ENCODE measurements at places on chromosomes 13 and 19.

DNA sequence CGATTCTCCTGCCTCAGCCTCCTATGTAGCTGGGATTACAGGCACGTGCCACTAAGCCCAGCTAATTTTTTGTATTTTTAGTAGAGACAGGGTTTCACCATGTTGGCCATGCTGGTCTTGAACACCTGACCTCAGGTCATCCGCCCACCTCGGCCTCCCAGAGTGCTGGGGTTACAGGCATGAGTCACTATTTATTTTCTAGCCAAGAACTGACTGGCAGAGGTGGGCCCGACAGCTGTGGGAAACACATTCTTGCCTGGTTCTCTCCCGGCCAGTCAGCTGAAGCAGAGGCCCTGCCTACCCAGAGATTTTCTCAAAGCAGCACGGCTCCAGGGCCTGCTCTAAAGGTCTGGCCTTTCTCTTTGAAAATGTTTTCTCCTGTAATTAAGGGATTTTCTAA, 108.0 kb downstream of the KCTD15 start:
- DNase-seq = no peak

DNA sequence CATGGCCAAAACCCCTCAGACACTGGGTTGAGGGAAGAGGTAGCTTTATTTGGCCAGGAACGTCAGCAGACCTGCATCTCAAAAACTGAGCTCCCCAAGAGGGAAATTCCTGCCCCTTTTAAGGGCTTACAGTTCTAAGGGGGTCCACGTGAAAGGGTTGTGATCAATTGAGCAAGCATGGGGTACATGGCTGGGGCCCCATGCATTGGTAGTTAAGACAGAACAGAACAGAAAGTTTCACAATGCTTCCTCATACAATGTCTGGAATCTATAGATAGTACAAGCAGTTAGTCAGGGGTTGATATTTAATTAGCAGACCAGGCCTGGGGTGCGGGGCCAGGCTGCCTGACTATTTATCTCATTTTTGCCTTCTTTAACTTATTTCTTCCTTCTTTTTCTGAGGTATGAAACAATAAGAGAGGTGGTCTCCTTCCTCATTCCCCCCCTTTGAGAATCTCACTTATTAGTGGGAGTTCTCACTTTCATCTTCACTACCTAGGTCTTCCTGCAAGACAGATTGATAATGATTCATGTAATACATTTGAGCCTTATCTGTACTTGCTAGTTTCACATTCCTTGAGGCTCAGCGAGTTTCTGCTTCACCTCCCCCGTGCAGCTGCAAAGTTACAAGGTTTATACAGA, 84.8 kb downstream of the SLC25A15 start:
- no peak for DNase-seq

- no peak for DNase-seq
Measured at GRCh38 chr13:28306325-28306724, 168.0 kb downstream of the PAN3 start.

- DNase-seq = no peak
Measured at GRCh38 chr13:48892053-48892687, 83.5 kb upstream of the FNDC3A start.

GRCh38 chr13:48186722-48187121, 46.3 kb upstream of the ITM2B start:
- DNase-seq = no peak

DNA sequence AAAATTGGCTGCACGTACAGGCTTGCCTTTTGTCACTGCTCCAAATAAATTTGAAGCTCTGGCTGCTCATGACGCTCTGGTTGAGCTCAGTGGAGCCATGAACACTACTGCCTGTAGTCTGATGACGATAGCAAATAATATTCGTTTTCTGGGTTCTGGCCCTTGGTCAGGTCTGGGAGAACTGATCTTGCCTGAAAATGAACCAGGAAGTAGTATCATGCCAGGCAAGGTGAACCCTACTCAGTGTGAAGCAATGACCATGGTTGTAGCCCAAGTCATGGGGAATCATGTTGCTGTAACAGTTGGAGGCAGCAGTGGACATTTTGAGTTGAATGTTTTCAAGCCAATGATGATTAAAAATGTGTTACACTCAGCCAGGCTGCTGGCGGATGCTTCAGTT, 16.1 kb upstream of the AKAP11 start:
- no peak for DNase-seq

GRCh38 chr13:71863254-71863865, 3.6 kb downstream of the DACH1 start:
- no peak for DNase-seq

GRCh38 chr19:31499281-31500196, 150.3 kb upstream of the TSHZ3 start:
- DNase-seq = no peak

- DNase-seq = no peak
Measured at GRCh38 chr13:74229242-74229641, 95.0 kb upstream of the KLF12 start.

- no peak for DNase-seq
Measured at GRCh38 chr13:43003010-43003409, 11.0 kb upstream of the EPSTI1 start.

DNA sequence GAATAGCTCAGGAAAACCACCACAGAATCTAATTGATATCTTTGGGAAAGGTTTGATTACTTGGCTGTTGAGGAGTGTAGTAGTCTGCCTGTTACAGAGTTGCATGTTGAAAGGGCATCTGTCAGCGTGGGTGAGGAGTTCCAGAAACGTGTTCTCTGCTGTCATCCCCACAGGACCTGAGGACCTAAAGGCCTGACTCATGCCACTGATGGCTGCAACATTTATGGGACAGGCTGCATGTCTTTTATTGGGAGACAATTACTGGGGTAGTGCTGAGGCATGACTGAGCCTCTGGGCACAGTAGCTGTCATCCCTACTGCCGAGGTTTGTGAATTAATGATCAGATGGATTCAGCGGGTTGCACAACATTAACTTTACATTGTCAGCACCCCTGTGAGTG, 525.9 kb downstream of the GPC6 start:
- DNase-seq = no peak

DNA sequence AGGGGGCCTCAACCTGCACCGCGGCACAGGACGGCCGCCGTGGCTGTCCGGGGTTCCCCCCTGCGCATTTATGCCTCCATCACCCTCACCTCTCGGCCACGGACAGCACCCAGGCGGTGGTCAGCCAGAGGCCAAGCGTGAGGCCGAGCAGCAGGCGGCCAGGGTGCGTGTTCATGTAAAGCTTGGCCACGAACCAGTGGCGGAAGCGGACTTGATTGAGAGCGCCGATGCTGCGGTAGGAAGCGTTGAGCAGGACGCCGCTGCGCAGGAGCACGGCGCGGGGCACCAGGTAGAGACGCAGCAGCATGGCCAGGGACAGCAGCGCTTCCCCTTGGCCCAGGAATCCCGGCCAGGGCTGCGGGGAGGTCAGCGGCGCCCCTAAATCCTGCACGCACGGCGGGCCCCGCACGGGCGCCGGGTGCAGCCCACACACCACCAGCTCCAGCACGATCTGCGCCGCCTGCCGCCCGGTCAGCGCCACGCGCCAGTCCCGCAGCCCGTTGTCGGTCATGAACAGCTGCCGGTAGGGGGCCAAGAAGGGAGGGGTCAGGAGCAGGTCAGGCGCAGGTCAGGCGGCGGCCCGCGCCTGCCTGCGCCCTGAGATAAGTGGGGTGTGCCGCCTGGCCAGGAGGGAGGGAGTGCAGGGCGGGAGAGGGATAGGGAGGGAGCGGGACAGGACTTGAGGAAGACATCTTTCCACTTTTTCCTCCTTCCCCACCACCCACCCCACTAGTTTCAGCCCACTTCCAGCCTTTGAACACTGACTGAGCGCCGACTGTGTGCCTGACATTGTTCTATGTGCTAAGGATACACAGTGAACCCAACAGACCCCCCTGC, 6.5 kb downstream of the KCNN4 start:
- no peak for DNase-seq

DNA sequence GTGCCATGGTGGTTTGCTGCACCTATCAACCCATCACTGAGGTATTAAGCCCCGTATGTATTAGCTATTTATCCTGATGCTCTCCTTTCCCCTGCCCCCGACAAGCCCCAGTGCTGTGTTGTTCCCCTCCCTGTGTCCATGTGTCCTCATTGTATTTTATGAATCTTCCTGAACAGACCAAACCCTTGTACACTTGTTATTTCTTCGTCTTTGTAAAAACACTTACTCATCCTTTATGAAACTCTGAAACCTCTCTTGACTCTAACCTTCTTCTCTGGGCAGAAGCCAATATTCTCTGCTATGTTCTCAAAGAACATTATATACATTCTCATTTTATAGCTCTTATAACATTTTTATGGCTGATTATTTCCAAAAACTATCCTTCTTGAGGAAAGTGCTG, 746.9 kb downstream of the EFNB2 start:
- no peak for DNase-seq

GRCh38 chr13:41548910-41549309, 91.6 kb downstream of the RGCC start:
- no peak for DNase-seq

- no peak for DNase-seq
Measured at GRCh38 chr13:112971288-112971643, 2.3 kb downstream of the MCF2L start.

GRCh38 chr13:23859455-23859854, 29.7 kb downstream of the MIPEP start:
- no peak for DNase-seq

GRCh38 chr19:50843701-50844221, 10.4 kb upstream of the KLK15 start:
- no peak for DNase-seq

DNA sequence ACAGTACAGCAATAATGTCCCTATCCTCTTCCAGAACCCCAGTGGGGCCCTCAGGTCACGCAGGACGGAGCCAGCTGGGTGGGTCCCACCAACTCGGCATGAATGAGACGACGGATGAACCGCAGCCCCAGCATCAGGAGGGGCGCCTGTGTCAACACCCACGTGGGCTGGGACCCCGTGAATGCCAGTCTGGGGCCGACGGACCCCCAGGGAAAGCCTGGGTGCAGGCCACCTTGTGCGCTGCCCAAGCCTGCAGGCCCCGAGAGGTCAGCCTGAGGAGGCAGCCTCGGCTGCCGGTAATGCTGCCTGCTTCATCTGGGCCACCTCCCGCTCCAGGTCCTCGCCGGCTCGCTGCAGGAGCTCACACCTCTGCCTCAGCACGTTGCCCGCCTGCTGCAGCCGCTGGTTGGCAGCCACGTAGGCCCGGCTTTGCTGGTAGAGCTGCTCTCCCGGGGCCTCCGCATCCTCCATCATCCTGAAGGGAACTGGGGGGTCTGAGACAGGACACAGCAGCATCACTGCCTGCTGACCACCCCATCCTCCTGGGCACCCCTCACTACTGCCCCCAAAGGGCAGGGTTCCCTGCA, 4.2 kb downstream of the C19orf25 start:
- no peak for DNase-seq

- no peak for DNase-seq
Measured at GRCh38 chr13:110150384-110151101, 156.4 kb downstream of the COL4A1 start.

DNA sequence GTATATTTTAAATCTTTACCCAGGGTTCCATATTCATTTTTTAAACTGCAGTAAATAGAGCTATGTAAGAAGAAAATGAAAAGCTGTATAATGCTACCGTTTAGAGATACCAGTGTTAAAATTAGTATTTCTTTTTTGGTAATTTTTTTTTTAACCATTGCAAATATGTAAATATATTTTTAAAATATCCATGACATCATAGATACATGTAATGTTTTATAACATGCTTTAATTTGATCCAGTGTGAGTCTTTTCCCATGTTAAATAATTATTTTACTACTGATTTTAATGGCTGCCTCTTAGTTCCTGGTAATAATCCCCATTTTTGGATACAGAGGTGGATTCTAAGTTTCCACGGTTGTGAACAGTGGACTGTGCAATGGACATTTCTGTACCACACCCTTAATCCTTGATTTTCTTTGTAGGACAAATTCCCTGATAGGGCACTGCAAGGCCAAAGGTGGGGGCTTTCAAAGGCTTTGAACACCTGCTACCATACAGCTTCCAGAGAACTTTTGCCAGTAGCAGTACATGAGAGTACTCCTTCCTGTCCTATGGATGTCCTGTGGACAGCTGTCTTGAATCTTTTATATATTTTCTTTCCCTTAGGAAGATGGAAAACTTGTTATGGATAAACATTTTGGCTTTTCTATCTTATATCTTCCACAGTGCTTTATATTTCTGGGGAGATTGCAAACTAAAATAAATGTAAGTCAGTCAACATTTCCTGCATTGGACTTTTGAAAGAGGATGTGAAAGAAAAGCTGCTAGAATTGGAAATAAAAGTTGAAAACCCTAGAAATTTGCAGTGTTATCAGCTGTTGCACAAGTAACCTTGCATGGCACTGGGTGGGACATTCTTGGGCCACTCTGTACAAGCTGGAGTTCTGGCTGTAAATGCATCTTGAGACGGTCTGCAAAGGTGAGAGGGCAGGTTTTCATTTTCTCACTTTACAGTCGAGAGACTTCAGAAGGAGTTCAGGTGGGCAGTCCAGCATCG, 46.8 kb downstream of the ARHGEF7 start:
- DNase-seq = no peak

GRCh38 chr19:56873493-56873892, 33.0 kb upstream of the PEG3 start:
- DNase-seq = no peak

GRCh38 chr19:30269638-30270037, 102.5 kb upstream of the ZNF536 start:
- DNase-seq = no peak

GRCh38 chr13:108120302-108120701, 95.0 kb downstream of the LIG4 start:
- DNase-seq = no peak

DNA sequence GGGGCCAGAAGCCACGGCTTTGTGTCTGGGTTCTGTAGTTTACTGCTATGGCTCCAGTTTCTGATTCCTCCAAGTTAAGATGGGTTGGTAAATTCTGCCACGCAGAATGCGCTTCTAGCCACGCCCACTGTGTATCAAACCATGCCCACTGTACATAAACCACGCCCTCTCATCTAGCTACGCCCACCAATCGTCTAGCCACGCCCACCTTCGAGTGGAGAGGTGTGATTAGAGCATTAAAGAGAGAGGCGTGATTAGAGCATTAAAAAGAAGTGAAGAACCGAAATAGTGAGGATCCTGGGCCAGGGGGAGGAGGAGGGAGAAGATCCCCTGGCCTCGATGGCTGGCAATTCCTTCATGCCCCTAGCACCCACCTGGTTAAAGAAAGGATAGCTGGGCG, 43.7 kb upstream of the ADGRE5 start:
- no peak for DNase-seq

GRCh38 chr19:43644181-43644580, 4.5 kb upstream of the CADM4 start:
- no peak for DNase-seq

GRCh38 chr13:96065849-96066248, 12.6 kb upstream of the UGGT2 start:
- no peak for DNase-seq

DNA sequence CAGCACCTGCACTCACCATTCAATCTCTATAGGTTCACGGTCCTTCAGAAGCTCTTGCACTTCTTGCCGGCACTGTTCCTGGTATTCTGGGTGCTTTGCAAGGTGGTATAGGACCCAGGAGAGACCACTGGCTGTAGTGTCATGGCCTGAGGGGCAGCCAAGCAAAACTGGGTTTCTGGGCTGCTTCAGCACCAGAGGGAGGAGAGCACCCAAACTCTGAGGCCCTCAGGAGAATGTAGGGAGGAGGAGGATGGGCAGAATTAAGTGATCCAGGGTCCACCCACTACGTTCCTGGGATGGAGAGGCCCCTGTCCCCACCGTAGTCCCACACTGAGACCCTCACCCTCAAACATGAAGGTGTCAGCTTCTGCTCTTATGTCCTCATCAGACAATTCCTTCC, 12.3 kb downstream of the CYP4F11 start:
- no peak for DNase-seq
